ENCODE measurements at places on chromosomes 4 and X.

DNA sequence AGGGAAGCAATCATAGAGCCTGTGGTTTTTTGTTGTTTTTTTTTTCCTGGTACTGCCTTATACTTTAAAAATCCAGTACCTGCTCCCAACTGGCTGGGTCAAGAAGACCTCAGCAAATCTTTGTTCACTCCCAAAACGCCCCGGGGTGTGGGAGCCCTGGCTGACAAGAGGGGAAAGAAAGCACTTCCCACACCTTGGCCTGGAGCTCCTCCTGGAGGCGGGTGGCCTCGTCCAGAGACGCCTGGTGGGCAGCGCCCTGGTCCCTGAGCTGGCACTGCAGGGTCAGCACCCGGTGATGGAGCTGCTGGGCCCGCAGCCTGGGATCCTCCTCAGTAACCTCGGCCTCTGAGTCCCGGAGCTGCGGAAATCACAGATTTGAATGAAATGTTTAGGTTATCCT, 38.2 kb downstream of the C4orf50 start:
- no peak for DNase-seq

DNA sequence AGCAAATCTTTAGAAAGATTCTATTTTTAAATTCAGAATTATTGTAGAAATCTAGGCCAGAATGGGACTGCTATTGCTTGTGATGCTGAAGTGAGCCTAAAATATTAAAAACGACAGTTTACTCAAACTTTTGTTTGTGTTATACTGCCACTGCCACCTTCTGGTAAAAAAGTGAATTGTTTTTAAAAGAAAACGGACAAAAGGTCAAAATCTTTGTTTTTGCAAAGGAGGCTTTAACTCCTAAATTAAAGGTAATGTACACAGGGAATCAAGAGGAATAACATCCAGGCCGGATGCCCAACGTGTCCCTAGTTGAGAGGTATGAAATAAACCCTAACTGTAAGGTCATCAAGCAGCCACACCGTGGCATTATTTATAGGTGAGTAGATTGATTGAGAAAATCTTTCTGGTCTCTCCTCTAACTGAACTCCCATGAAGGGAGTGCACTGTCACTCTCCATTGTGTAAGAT, 338.3 kb upstream of the GALNT7 start:
- peak; percentile 21 for DNase-seq

DNA sequence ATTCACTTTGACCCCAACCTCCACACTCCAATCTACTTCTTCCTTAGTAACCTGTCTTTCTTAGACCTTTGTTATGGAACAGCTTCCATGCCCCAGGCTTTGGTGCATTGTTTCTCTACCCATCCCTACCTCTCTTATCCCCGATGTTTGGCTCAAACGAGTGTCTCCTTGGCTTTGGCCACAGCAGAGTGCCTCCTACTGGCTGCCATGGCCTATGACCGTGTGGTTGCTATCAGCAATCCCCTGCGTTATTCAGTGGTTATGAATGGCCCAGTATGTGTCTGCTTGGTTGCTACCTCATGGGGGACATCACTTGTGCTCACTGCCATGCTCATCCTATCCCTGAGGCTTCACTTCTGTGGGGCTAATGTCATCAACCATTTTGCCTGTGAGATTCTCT, 344 bp downstream of the OR13H1 start:
- no peak for DNase-seq

DNA sequence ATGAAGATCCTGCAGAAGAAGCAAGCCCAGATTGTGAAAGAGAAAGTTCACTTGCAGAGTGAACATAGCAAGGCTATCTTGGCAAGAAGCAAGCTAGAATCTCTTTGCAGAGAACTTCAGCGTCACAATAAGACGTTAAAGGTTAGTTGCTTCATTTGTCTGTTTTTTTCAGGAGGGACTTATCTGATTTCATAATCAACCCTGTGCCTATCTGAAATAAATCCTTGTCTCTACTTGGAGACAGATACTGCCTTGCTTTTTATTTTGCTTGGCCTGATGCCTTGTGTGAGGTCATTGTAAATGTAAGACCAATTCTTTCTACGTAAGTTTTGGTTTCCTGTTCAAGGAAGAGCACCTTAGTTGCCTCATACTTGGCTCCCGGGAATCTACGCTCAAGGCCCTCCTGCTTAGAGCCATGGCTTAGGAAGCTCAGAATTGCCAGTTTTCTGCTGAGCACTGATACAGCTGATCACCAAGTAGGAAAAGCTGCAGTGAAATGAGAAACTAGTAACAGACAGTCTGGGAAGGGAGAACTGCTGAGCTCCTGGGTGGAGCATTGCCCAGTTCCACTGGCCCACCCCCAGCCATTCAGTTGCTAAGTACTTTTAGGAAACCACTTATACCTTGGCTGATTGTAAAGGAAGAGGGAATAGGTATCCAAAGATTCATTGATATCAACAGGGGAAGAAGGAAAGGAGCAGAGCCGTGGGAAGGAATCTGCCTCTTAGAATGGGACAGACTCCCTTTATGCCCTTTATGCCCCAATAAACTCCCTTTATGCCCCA, 41.8 kb downstream of the RBBP7 start:
- peak; percentile 91 for DNase-seq

DNA sequence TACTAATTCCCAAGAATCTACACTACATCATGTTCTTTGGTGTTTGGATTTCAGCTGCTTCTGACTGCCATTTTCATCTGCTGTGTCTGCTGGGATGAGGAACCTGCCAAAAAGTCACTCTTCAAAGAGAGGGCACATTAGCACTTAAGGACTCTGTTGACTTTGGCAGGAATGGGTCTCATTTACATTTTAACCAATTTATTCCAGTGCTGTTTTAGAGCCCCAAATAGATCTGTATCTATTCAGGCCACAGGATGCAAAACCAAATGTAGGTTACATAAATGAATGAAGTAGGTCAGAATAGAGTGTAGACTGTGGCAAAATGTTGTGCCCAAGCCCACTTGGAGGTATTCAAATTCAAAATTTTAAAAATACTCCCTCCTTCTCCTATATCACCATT, 14.4 kb downstream of the TXK start:
- no peak for DNase-seq

DNA sequence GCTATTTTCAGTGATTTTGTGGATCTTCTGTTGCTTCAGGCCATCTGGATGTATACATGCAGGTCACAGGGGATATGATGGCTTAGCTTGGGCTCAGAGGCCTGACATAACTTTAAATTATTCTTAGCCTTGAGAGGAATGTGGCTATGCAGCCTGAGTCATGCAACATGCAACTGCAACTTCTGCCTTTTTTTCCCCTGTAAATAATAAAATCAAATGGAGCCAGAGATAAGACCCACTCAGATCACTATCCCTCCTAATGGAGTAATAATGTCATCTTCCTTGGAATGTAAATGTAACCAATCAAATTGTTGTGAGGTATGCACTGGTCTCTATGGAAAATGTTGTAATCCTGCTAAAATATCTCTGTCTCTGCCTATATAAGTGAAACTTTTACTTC, 54.9 kb downstream of the MAGEB17 start:
- DNase-seq: peak; percentile 82
